Frontal cortex (tissue), 4 donors: ENCODE measurements at places on chromosomes 3 and 15. TPM values are rescaled to one million over a fixed set of nuclear protein-coding genes. Genes with fewer than 3 reads are reported as not detected.

Gene LOXL1
- total RNA-seq, result 2.4 TPM

Gene CSPG4
- total RNA-seq, result 4.5 TPM

Gene ALDH1L1
- total RNA-seq, result 1.6 TPM

Gene DAZL
- total RNA-seq, result not detected

Gene EPHB3
- 5.7 TPM for total RNA-seq

Gene ZBTB47
- total RNA-seq, result 19.6 TPM

Gene STAB1
- total RNA-seq, result 13.9 TPM

Gene RGMA
- total RNA-seq, result 6.1 TPM

Gene KLHL40
- 0.41 TPM for total RNA-seq

Gene FSD2
- total RNA-seq, result not detected

Gene CYP1A2
- not detected for total RNA-seq

DNA sequence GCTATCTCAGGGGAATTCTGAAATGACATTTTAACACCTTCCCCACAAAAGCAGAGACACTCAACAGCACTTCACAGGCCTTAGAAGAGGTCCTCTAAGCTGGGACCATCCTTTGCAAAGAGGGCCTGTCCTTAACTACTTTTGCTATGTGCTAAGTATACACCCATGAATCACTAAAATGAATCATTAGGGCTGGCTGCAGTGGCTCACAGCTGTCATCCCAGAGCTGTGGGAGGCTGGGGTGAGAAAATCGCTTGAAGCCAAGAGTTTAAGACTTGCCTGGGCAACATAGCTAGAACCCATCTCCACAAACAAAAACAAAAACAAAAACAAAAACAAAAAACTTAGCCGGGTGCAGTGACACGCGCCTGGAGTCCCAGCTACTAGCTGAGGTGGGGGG lies 53.9 kb upstream of the MELTF start:
- DNase-seq, result no peak

GRCh38 chr15:101625980-101626379 lies 26.2 kb downstream of the TM2D3 start:
- no peak for DNase-seq

GRCh38 chr3:61928039-61928438 lies 366.7 kb downstream of the PTPRG start:
- no peak for DNase-seq

GRCh38 chr3:122331886-122332285 lies 6.8 kb downstream of the CSTA start:
- no peak for DNase-seq

GRCh38 chr15:91867581-91868026 lies 14.1 kb downstream of the SLCO3A1 start:
- no peak for DNase-seq

GRCh38 chr3:78022232-78022631 lies 982.3 kb downstream of the ROBO2 start:
- no peak for DNase-seq

- no peak for DNase-seq
Observed at GRCh38 chr3:18071833-18072232, 329.4 kb upstream of the TBC1D5 start.

DNA sequence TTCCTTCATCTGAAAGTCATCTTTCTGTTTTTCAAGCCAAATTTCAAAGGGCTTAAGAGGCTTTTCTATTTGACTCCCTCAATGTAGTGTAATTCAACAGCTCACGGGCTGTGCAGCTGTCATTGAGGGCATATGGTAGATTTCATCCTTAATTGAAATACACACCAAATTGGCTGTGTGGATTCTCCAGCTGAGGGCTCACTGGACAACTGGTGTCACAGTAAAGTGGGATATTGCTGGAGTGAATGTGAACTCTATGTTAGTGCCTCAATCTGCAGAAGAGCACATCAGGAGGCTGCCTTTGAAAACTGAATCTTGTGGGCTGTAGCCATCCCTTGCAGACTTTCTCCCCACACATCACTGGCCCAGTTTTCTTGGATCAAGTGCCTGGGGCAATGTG lies 120.1 kb downstream of the GALK2 start:
- no peak for DNase-seq

DNA sequence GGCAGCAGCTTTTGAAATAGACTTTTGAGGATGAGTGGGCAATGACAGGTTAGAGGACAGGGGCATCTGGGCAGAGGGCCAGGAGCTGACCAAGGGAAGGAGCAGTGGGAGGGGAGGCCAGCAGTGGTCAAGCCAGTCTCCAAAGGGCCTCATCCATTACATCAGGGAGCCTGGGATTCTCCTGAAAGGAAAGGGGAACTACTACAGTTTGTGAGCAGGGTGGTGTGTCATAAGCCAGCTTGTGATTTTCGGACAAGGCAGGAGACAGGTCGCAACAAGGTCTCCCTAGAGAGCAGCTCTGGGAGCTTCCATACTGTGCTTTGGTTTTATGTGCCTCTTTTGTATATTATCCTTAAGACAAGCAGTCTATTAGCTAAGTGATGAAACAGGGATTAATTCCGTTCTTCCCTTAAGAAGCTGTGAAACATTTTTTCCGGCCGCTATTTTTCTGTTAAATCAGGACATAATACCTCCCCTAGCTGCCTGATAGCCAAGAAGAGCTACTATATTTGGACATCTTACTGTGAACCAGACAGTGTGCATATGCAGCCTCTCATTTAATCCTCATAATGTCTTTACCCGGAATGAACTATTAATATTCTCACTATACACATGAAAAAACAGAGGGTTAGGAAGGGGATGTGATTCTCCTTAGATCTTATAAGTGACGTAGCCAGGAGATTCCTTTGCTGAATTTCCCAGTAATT lies 46.4 kb downstream of the C2CD4B start:
- DNase-seq, result no peak

- DNase-seq, result no peak
Observed at GRCh38 chr3:31590650-31591049, 57.9 kb downstream of the STT3B start.

GRCh38 chr3:158820521-158820920 lies 18.7 kb downstream of the MFSD1 start:
- no peak for DNase-seq

DNA sequence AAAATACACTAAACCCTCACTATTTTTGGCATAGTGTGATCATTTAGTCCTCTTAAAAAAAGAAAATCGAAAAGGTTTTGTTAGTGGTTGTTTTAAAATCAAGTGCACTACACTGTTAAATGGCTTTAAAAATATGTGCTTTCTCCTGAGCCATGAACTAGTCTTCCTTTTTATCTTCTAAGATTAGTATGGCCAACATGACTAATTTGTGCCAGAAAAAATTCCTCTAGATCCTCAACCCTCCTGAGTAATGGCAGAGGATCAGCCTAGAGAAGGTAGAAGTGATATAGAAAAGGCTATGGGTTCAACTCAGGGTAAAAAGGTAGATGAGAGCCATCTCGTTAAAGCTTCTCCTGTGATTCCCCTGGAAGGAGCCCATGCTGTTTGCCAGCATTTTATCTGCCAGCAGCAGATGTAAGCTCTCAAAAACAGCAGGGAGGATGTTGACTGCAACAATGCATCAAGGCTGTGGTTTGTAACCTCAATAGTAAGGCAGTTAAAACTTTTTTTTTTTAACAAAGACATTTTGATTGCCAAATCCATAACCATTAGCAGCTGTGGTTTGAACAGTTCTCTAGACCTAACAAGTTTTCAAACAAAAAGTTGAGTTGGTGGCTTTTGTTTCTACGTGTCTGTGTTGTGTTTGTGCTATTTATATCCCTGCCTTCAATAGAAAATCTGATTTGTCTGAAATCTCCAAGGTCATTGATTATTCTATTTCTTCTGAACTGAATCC lies 30.2 kb upstream of the ZNF609 start:
- no peak for DNase-seq

- no peak for DNase-seq
Observed at GRCh38 chr3:180332608-180333007, 269.4 kb upstream of the TTC14 start.

DNA sequence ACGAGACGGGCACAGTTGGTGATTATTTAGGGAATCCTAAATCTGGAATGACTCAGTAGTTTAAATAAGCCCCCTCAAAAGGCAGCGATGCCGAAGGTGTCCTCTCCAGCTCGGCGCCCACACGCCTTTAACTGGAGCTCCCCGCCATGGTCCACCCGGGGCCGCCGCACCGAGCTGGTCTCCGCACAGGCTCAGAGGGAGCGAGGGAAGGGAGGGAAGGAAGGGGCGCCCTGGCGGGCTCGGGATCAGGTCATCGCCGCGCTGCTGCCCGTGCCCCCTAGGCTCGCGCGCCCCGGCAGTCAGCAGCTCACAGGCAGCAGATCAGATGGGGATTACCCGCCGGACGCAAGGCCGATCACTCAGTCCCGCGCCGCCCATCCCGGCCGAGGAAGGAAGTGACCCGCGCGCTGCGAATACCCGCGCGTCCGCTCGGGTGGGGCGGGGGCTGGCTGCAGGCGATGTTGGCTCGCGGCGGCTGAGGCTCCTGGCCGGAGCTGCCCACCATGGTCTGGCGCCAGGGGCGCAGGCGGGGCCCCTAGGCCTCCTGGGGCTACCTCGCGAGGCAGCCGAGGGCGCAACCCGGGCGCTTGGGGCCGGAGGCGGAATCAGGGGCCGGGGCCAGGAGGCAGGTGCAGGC lies 318.0 kb downstream of the FGF12 start:
- DNase-seq, result peak; percentile 50

- no peak for DNase-seq
Observed at GRCh38 chr3:169082076-169082475, 581.4 kb downstream of the MECOM start.

DNA sequence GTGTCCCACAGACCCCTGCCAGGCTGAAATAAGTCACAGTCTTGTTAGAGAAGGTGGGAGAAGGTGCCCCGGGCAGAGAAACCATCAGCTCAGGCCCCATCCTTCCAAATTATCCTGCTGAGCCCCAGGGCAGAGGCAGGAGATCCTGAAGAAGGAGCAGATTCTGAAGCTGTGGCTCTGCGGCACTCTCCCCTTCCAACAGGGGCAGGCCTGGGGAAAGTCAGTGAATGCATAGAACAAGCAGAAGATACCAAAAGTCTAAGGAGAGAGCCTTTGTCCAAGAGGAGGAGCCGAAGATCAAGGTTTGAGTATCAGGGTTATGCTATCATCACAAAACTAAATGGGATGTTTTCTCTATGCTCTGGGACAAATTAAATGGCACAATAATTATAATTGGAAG lies 249.3 kb downstream of the XXYLT1 start:
- no peak for DNase-seq

DNA sequence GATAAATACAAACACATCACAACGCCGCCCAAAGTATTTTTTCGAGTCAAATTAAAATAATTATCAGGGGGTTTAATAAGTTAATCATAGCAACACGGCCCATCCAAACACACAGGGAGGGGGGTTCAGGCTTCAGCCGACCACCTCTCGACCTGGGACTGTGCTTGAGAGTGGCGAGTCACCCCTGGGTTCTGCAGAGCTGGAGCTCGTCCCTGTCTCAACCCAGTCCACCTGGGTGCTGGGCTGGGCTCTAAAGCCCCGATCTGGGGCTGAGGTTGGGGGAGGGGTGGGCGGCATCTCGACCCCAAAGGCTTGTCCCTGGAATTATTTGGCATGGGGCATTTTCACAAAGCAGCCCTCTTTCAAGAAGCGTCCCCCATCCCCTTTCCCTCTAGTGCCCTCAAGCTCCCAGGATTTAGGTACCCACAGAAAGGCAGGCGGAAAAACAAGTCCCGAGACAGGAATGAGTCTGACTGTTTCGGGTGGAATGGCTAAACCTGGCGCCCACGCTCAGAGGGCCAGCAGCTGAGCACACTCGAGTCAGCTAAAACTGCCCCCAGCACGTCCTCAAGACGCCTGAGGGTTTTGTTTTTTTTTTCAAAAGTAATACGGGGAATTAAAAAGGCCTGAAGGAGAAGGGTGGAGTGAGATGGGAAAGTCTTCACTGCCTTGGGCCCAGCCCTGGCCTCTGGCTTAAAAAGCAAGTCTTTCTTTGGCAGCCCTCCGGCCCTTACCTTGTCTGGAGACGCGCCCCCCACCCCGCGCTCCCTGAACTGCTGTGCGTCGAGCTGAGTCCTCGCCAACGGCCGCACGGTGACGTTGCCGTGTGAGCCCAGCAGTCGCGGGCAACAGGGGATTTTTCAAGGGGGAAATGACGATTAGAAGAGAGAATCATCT lies 32.5 kb downstream of the NR2F2 start:
- peak; percentile 6 for DNase-seq

DNA sequence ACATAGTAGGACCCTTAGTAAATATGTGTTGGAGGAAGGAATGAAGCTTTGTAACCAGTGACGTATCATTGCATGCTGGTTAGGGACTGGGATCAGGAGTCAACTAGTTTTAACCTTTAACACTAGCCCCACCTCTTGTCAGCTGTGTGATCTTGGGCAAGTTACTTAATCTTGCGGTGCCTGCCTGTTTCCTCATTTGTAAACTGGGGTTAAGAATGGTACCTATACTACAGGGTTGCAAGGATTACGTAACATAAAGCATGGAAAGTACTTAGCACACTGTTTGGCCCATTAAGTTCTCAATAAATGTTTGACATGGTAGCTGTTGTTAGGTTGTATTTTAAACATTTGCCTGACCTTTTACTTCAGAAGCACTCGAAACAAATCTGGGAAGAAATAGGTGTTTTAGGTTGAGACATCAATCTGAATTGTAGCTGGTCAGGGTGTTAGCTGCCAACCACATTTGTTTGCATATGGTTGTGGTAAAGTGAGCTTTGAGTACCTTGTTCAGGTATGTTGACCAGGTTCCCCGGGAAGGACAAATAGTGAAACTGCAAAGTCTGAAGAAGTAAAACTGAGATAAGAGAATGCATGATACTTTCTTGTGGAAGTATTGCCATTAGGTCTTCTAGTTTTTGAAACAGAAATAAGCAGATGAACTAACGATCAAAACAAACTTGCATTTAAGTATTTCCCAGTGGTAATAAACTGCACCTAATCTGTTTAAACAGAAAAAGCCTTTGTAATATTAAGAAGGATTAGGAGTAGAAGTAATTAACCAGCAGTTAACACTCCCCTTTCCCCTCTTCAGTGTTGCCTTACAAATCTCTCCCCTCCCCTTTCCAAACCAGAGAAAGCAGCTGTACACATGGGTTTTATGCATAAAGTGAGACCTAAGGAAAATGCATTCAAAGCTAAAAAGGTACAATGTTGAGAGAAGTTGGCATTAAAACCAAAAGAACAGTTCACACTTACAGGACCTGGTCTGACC lies 25.8 kb upstream of the SCAANT1 start:
- no peak for DNase-seq

DNA sequence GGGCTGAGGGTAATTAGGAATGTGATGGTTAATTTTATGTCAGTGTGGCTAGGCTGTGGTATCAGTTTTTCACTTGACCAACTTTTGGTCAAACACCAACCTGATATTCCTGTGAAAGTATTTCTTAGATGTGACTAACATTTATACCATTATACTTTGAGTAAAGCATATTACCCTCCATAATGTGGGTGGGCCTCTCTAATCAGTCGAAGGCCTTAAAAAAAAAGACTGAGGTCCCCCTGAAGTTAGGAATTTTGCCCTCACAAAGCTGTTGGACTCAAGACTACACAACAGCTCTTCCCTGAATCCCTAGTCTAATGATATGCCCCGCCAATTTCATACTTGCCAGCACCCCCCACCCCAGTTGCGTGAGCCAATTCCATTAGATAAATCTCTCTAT lies 12.5 kb downstream of the SLMAP start:
- no peak for DNase-seq

DNA sequence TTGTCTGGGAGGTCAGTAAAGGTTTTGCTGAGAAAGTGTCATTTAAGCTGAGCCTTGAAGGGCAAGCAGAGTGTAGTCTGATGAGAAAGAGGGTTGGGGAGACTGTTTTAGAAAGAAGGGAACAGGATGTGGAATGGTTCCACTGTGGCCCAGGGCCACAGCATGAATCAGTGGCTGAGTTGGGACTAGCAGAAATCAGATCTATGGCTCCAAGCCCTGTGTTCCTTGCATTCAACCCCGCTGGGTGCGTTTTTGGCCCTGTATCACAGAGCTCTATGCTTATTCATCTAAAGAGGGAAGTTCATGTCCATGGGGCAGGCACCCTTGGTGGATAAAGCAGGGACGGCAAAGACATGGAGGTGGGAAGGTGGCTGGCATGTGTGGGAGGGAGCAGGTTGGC lies 151.3 kb downstream of the CACNA1D start:
- no peak for DNase-seq
